Naive thymus-derived CD4-positive, alpha-beta T cell (primary cell): ENCODE measurements at places on chromosomes 2 and 18.

DNA sequence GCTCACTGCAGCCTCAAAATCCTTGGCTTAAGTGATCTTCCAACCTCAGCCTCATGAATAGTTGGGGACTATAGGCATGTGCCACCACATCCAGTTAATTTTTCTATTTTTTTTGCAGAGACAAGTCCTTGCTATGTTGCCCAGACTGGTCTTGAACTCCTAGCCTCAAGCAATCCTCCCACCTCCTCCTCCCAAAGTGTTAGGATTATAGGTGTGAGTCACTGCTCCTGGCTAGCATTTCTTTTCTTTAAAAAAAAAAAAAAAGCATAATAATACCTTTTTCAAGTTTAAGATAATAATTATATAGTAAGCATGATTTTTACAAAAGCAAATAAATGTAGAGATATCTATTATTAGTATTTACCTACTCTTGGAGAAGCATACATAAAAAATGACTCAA is 36.1 kb downstream of the PPP4R1 start:
- no peak for DNase-seq

GRCh38 chr2:196719110-196719872 is 79.8 kb downstream of the CCDC150 start:
- no peak for DNase-seq

DNA sequence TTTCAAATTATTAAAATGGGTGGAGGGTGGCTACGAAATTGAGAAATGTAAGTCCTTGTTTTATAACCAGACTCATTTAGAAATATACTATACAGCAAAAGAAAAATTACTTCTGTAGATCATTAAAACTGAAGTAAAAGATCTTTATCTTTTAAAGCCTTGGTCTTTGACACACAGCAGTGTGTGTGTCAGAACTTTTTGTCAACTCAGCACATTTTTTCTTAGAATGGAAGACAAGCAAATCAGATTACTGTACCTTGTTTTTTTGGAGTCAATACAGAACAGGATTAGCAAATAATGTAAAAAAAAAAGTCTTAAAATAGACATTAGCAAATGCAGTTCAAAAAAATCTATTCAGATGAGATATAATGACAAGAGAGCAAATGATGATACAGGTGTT is 49.1 kb downstream of the C2orf76 start:
- no peak for DNase-seq

DNA sequence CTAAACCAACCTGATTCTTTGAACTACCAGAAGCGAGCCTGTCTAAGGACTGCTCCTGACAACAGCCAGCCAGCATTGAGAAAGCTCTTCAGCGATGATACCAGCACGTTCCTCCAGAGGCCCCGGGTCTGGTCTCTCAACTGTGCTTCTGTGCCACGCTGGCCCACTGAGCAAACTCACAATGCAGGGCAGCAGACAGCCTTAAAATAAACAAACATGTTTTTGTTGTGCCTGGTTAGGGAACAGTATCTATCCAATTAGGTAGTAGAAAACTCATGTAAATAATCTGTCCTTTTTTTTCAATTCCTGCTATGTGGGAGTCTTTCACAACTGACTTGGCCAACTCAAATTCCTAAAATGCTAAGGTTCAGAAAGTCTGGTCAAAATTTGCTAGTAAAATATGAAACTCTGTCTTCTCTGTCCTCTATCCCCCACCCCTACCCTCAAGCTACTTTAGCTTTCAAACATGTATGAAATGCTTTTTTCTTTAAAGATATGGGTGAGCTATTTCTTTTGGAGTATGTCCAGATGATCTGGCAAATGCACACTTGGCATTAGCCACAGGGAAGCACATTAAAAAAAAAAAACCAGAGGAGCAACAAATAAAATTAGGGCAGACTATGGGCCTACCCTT is 21.4 kb upstream of the EML4 start:
- no peak for DNase-seq

DNA sequence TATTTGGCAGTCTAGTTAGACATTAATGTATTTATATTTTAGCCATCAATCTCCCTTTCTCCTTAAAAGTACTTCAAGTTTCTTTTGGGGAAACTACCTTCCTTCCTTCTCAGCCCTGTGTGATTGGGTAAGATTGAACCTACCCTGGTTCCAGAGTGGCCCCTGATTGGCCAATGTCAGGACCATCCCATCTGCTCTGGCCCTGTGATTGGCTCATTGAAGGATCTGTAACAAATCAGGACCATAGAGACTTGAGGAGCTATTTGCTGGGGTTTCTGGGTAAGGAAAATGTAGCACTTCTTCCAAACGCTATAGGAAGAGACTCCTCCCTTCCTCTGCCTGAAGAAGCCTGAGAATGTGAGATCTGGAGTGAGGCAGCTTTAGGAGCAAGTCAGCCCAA is 59.3 kb downstream of the AQP4 start:
- DNase-seq: no peak

DNA sequence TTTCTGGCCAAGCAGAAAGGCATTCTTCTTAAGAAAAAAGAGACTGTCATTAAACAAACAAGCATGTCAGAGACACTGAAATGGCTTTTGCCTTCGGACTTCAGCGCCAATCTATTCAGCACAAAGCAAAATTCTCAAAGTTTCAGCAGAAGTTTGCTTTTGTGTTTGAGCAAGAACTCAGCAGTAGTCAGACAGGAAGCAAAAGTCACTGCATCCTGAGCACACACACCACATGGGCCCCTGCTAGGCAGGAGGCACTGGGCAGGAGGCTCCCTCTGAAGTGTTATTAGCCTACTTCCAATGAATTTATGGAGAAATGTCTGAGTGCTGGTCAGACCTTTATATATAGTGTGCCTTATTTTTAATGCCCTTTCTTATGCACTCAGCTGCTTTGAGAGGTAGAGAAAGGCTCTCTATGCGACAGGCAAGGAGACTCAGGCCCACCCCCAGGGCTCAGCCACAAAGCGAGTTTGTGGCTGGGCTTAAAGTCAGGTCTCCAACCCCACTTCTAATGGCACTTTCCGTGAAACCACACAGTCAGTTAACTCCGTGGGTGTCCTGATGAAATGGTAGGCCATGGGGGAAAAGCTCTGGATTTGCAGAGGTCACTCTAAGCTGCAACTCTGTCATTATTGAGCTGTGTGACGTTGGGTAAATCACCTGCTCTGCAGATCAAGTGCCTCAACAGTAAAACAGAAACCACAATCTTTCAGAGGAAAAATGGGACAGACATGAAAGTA is 161.0 kb upstream of the TMEM200C start:
- DNase-seq: no peak

DNA sequence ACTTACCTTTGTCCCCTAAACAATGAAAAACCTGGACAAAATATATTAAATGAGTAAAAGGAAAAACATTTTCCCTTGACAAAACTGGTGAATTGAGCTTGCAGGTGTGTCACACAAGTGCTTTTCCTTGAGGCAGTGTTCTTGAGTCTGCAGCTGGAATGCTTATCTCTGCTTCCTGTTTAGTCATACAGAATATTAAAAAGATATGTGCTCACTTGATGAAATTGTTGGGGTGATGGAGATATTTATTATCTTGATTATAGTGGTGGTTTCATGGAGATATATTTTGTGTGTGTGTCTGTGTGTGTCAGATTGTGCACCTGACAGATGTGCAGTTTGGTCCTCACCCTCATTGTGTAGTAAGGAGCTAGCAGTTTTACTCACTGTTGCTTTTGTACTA is 3.3 kb downstream of the TAF1B start:
- DNase-seq: no peak

DNA sequence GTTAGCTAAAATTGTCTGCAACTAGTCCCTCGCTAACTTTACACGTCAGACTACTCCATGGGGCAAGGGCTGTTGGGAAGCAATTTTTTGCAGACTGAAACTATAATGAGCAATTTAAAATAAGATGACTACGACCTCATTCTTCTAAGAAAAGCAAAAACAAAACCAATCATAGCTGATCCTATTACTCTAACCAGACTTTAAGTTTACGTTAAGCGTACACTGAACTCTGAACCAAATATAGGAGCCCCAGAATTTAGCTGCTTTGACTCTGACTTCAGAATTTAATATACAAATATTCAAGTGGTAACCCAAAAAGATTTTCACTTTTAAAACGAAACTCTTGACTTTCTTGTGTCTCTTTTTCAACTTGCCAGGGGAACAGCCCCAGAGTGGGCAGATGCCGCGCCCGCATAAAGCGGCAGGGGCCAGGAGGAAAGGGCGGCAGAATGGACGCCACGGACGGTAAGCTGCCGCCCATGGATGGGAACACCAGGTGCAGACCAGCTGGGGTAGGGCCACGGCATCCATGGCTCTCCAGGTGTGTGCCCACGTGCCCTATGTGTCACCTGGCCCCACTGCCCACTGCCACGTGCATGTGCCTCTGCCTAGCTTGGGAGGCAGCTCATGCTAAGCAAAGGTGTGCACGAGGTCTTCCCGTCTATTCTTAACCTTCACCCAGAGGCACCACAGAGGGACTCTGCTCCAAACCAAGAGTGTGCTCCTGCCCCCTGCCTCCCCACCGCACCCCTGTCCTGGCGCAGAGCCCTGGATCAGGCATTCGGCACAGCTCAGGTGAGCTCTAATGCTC is 217.6 kb downstream of the HDAC4 start:
- no peak for DNase-seq

DNA sequence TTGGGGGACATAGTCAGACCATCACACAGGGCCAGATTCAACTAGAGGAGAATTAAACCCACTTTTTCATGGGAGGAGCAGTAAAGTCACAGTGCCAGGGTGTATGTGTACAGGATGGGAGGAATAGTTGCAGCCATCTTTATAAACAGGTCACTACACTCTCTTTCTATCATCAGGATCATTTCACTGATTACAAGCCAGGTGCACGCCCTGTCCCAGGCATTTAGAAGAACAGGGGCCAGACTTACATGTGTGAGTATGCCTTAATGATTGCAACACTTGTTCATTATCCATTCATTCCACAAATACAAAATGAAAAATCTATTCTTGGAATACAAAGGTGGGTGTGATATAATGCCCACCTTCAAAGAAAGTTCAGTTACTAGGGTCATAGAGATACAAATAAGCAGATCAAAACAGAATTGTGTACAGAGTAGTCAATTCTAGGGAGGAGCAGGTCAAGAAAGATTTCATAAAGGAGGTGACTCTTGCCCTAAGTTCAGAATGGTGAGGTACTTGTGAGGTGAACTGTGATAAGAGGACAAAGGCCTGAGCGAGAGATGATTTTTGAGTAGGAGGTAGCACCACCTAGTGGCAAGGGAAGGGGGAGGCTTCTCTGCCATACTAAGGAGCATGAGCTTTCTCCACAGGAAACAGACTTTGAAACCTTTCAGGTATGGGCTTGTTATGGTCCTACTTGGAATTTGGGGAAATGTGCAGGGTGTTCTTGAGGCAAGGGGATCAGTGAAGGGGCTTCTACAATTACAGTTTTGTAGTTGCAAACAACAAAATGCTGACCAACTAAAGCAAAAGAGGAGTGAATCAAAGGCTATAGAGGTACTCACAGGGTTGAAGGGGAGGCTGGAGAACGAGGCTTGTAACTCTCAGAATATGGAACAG is 156.3 kb downstream of the SUCLG1 start:
- DNase-seq: no peak

DNA sequence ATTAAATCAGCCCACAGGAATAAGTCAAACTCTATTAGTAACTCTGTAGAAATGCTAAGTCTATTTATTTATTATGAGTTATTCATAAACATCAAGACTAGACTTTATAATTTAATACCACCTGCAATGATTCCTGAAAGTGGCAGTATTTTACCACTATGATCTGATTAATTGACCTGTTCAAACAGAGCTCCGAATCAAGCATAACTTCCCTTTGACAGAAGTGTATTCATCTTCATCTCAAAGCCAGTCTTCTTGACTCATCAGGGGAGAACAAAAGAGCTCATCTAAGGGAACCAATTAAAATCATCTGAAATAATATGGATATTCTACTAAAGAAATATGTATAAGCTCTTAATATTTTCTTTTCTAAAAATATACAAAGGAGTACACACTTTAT is 122.3 kb downstream of the MBD2 start:
- DNase-seq: no peak

- no peak for DNase-seq
Observed at GRCh38 chr18:63930773-63931354, 18.2 kb upstream of the HMSD start.

DNA sequence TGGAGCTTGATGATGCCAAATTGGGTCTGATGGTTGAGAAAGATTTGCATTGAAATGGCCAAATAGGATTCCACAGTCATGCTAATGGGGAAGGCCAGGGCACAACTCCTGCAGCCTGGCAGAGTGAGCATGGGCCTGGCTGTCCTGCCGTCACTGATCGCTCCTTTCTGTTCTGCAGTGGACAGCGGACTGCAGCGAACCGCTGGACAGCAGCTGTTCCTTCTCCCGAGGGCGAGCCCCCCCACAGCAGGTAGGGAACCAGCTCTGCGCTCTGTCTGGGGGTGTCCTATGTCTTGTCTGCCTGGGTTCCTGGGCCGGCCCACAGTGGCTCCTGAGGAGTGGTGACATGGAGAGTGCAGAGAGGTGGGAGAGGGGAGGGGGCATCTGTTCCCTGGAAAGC is 97.6 kb downstream of the CTIF start:
- DNase-seq: no peak

- no peak for DNase-seq
Observed at GRCh38 chr18:48866028-48866733, 84.6 kb downstream of the SMAD7 start.

GRCh38 chr18:58687871-58688308 is 16.6 kb downstream of the MALT1 start:
- DNase-seq: peak; percentile 66

GRCh38 chr2:239436669-239437335 is 36.0 kb upstream of the HDAC4 start:
- DNase-seq: no peak

DNA sequence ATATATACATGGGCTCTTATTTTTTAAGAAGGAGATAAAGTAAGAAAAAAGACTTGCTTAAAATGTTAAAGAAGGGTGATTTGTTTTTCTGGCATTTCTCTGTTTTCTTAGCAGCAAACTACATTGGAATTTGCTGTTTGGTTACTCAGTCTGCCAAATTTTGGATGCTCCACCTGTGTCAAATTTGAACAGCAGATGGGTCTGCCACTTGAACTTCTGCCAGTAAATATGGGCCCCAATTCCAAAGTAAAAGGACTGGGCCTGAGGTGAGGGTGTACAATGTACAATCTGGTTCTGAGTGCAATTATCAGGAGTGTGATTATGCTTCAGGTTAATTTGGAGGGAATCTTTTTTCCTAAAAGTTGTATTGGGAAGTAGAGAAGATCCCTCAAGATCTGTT is 794.5 kb downstream of the DSC3 start:
- no peak for DNase-seq

- DNase-seq: no peak
Observed at GRCh38 chr2:74036010-74036409, 51.3 kb downstream of the TET3 start.

- DNase-seq: no peak
Observed at GRCh38 chr2:237344942-237345341, 69.0 kb downstream of the COL6A3 start.

- DNase-seq: no peak
Observed at GRCh38 chr2:189585226-189585756, 4.7 kb upstream of the SLC40A1 start.

GRCh38 chr2:239533569-239534316 is 132.9 kb upstream of the HDAC4 start:
- DNase-seq: no peak

GRCh38 chr18:23462876-23463275 is 9.8 kb downstream of the RIOK3 start:
- DNase-seq: no peak
